ENCODE measurements at places on chromosomes 7 and 10. TPM values are rescaled to one million over a fixed set of nuclear protein-coding genes. Genes with fewer than 3 reads are reported as not detected.

DNA sequence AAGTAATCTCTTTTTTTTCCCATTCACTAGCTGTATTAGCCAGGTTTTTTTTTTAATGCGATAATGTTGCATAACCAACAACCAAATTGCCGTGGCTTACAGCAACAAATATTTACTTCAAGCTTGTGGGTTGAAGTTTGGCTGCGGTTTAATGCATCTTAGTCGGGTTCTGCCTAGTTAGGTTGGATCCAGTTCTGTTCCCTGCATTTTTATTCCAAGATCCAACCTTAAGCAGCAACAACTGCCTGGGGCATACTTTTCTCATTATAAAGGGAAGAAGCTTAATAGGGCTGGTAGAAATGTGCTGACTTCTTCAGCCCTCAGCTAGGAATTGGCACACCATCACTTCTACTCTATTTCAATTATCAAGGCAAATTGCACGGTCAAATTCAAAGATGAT, 1115.5 kb upstream of the AUTS2 start:
- DNase-seq, result no peak

DNA sequence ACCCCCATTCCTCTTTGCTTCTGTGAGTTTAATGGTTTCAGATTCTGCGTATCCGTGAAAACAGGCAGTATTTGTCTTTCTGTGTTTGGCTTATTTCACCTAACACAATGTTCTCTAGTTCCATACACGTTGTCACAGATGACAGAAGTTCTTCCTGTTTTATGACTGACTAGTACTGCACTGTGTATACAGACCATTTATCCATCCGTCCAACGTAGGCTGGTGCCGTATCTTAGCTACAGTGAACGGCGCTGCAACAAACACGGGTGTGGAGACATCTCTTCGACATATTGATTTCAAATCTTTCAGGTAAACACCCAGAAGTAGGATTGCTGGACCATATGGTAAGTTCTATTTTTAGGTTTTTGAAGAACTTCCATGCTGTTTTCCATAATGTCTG, 181.7 kb downstream of the PARD3 start:
- DNase-seq, result no peak

GRCh38 chr7:103524042-103524907, 78.3 kb upstream of the SLC26A5 start:
- DNase-seq, result no peak

- DNase-seq, result no peak
Measured at GRCh38 chr10:94409021-94409657, 6.8 kb downstream of the TBC1D12 start.

GRCh38 chr10:133471300-133472109, 17.8 kb downstream of the SCART1 start:
- DNase-seq, result no peak

DNA sequence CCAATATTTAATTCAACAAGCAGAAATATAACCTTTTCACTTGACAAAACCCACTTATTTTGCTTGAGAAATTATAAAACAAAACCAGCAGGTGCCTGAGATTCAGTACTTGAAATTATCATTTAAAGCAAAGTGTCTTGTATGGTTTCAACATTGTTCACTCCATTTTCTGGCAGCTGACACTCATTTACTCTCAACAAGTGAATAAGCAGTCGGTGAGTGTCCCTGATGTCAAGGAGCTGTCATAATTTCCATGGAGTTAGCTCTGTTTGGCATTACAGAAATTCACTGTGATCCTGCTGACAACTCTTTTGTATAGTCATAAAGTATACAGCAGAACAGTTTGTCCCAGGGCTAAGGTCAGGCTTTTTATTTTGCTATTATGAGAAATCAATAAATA, 490.0 kb downstream of the CNTNAP2 start:
- no peak for DNase-seq

DNA sequence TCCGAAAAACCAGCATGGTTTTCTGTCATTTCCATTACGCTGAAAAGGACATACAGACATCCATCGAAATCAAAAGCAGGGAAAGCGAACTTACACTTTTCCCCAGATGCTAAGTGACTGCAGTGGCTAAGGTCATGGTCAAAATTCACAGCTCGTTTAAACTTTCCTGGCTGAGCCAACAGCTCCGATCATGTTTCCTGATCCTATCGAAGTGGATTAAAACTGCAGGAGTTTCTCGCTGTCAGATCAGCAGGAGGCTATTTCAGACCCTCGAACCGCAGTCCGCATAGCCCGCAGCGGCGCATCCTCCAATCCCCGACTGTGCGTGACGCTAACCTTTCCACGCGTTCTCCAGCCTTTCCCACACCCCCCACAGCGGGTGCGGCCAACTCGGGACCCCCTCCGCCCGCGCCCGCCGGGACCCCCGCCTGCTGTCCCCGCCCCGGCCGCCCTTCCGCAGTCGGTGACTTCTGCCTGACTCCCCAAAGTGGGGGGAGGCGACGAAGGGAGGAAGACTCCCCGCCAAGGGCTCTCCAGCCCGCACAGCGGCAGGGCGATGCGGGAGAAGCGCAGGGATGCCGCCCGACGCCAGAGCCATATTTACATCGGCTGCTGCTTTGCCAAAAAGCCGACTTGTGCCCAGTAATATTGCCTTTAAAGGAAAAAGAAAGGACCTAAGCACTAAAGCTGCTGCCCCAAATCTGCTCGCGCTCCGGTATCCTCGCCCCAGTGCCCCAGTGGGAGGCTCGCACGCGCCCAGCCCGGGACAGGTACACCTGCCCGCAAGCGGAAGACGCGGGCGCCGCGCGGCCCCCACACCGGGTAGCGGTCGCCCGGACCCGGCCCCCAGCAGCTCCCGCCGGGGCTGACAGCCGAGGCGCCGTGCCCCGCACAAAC, 1.2 kb downstream of the PIP4K2A start:
- peak; percentile 43 for DNase-seq

- DNase-seq, result no peak
Measured at GRCh38 chr7:40137563-40137962, 2.8 kb downstream of the SUGCT start.

DNA sequence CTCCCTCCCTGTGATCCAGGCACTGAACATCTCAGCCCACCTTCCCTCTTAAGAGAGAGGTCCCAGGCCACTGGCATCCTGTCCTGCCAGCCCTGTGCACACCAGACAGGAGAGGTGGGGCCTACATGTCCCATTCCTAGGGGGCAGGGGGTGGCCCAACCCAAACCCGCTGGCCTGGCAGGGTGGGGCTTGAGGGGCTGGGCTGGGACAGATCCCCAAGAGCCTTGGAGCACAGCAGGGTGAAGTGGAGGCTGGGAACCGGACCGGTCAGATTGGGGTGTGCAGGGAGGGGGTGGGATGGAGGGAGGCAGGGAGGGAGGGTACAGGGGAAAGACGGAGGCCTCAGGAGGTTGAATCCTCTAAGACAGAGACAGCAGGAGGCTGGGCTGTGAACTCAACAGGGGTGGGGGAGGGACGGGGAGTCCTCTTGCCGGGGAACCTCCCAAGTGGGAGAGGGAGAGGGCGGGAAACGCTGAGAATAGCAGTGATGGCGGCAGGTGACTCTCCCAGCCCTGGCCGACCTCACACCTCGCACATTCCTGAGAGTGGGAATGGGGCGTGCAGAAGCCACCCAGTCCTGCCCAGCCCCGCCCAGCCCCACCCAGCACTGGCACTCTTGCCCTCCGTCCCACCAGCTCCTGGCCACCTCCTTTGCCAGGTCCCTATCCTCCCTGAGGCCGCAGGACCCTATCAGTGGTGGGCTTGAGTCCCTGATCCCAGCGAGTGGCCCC, 6.7 kb downstream of the TSC22D4 start:
- no peak for DNase-seq

- no peak for DNase-seq
Measured at GRCh38 chr7:83786858-83787257, 137.9 kb upstream of the SEMA3E start.

- no peak for DNase-seq
Measured at GRCh38 chr7:70480927-70481569, 650.9 kb upstream of the GALNT17 start.

GRCh38 chr10:132701099-132701845, 84.7 kb downstream of the NKX6-2 start:
- DNase-seq, result no peak

DNA sequence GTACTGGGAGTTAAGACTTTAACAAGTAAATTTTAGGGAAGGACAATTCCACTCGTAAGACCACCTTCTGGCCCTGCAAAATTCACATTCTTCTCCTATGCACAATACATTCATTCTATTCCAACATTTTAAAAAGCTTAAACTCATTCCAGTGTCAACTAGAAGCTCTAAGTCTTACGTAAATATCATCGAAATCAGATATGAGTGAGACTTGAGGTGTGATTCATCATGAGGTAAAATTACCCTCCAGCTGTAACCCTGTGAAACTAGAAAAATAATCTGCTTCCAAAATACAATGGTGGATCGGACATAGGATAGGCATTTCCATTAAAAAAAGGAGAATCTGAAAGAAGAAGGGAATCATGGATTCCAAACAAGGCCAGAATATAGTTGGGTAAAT, 370.3 kb downstream of the CDC14C start:
- no peak for DNase-seq

- DNase-seq, result no peak
Measured at GRCh38 chr7:122136078-122136477, 8.0 kb downstream of the AASS start.

DNA sequence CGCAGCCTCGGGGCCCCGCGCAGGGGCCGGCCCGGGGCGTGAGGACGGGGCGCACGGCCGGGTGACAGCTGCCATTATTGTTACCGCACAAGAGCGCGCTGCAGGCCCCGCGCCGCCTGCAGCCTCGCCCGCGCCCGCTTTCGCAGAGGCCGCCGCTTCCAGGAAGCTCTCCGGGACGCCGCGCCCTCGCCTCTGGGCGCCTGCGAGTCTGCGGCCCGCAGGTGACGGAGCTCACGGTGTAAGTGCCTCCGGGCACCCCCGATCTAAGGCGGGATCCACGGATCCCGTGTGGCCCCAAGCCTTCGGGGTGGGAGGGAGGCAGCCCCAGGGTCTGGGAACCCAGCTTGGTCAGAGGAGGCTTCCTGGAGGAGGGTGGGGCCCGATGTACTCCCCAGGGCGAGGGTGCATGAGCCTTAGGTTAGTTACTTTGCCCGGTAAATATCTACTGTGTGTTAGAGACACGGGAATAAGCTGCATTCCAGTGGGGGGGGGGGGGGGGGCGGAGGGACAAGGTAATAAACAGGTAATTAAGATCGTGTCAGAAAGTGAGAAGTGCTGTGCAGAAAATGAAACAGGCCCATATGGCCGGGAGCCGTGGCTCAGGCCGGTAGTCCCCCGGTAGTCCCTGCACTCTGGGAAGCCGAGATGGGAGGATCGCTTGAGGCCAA, 638 bp downstream of the IQCE start:
- peak; percentile 53 for DNase-seq

CH25H gene
- total RNA-seq, result 0.16 TPM

FOXI2 gene
- total RNA-seq, result not detected

EFCAB10 gene
- total RNA-seq, result not detected

RTKN2 gene
- 1.1 TPM for total RNA-seq

INMT gene
- 0.08 TPM for total RNA-seq

NEURL1 gene
- 3.2 TPM for total RNA-seq

PBLD gene
- total RNA-seq, result 1.5 TPM

Measured in activated naive CD8-positive, alpha-beta T cell treated with anti-CD3 and anti-CD28 coated beads for 36 hours (primary cell).